ENCODE measurements at places on chromosomes 13 and 19. TPM values are rescaled to one million over a fixed set of nuclear protein-coding genes. Genes with fewer than 3 reads are reported as not detected.

- DNase-seq: no peak
Observed at GRCh38 chr13:113539822-113540221, 44.7 kb upstream of the TFDP1 start.

DNA sequence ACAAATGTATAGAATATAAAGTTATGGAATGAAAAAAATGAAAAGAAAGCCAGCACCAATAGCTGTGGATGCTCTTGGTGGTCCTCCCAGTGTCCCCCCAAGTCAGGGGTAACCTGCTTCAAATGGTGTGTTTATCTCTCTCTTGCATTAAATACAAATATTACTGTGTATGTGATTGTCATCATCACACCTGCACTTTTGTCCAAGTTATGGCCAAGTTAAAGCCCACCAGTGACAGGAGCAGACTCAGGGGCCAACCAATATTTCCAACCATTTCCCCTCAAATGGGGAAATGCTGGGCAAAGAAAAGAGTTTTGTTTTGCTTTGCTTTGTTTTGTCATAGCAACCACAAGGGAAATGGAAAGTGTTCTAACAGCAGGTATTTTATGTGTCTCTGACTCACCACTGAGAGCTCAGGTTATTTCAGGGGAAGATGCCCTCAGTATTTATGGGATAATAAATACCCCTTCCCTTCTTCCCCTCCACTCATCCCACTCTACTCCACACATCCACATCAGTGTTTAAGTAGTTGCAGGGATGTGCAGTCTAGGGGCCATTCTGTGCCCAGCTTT is 133.6 kb downstream of the COL4A1 start:
- DNase-seq: no peak

The KIR3DL1 gene
- polyA plus RNA-seq: not detected

The IGSF23 gene
- polyA plus RNA-seq: 1.3 TPM

The TEX29 gene
- 0.67 TPM for polyA plus RNA-seq

The CACNG8 gene
- polyA plus RNA-seq: 0.16 TPM

DNA sequence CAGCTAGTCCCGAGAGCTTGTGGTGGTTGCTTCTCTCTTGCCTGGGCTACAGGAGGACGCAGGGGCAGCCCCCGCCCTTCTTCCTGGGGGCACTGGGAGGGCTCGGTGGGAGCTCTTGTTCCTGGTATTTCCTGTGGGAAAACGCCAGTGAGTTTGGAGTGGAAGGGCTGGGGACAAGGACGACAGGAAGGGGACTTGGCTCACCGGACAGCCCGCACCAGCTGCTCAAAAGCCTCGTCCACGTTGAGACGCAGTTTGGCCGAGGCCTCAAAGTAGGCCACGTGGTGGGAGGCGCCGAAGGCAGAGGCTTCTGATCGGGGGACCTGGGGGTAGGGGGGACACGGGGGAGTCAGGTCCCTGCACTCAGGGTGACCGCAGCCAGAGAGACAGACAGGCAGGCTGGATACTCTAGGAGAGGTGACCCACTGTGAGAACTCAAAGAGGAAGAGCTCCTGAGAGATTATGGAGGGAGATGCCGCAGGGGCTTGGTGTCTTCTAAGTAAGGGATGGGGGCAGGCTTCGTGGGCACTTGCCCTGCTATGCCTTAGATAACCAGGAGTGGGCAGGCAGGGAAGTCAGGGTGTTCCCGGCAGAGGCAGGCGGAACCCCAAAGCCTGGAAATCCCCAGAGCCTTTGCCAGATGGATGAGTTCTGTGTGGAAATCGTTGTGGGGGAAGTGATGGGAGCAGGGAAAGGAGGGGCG is 4.3 kb downstream of the RRAS start:
- DNase-seq: no peak

- no peak for DNase-seq
Observed at GRCh38 chr13:39317291-39317690, 279.0 kb downstream of the NHLRC3 start.

DNA sequence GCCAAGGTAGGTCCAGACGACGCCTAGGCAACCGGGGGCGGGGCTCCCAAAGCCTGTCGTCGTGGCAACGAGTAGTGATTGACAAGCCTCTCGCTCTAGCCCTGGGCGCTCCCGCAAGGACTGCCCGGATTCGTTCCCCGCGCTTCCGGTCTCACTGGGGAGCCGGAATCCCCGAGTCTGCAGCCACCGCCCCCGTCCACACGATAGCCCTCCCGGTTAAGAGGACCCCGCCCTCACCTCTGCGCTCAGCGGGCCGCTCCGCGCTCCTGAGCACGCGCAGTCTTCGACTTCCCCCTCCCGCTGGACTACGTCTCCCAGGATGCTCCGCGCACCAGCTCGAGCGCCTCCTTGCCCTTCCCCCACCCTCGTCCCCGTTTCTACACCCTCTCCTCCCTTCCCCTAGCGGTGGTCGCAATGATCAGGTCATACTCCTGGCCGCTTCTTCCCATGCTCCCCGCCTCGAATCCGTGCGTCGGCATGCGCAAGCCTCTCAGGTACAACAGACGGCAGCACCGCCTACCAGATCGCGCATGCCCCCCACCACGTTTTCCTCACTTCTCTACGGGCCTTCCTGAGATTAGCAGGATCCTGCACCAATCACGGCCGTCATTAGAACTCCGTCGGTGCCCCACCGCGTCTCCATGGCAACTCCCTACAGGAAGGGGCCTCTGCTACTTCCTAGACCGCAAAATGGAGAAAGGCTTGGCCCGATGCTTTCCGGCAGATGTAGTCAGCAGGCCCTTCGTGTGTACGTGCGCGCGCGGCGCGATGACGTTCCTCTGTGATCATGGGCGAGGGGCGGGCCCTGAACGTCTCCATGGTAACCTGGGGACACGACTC is at the start of gene MZF1:
MZF1 (minus strand) TSS at position 518 of the 840 bp plus-strand sequence. CDS start 1,946 bp downstream, outside the sequence.
- peak; percentile 100 for DNase-seq

DNA sequence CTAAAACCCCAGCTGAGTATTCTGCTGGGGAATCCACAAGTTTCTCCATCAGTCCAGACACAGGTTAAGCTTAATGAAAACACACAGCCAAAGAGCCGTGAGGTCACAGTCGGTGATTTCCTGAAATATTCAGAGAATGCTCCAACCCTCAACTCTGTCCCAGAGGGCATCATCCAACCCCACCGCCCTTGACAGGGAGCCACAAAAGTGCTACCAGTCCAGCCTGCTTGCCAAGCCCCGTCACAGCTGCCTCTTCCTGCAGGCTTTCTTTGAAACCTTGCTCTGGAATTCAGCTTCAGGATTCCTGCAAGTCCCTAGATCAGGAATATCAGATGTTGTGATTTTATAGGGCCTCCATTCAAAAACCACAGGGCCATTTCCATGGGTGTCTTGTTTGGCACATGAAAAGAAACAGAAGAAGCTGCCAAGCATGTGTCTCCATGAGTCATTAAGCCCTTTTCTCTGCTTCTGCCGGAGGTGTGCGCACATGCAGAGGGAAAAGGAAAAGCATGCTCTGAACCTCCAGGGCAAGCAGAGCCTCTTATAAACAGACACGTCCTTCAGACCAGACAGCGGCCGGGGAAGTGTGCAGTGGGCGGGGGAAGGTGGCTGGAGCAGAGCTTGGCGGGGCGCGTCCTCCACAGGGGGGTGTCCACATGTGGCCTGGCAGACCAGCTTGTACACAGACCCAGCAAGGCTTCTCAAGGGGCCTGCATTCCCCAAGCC is 164.7 kb downstream of the KATNAL1 start:
- peak; percentile 26 for DNase-seq

DNA sequence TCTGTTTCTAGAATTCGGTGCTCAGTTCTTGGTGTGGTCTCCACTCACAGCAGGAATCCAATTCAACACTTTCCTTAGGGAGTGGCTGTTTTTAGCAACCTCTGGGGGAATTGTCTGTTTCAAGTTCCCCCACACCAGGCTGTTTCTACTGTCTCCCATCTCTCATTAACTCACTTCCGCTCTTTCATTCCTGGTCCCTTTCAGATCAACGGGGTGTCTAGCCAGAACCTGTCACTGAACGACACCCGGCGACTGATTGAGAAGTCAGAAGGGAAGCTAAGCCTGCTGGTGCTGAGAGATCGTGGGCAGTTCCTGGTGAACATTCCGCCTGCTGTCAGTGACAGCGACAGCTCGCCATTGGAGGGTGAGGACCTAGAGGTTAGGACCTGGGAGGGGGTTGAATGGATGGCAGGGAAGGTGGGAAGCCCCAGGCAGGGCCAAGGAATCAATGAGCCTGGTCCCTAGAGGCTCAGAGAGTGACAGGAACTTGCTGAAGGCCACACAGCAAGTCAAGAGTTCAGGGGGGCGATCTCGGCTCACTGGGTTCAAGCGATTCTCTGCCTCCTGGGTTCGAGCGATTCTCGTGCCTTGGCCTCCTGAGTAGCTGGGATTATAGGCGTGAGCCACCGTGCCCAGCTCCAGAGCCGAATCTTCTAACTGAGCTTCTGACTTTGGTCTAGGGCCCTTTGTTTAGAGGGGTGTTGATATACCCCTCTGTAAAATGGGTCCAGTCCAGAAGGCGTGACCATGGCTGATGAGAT is 25.5 kb downstream of the TJP3 start:
- DNase-seq: no peak

DNA sequence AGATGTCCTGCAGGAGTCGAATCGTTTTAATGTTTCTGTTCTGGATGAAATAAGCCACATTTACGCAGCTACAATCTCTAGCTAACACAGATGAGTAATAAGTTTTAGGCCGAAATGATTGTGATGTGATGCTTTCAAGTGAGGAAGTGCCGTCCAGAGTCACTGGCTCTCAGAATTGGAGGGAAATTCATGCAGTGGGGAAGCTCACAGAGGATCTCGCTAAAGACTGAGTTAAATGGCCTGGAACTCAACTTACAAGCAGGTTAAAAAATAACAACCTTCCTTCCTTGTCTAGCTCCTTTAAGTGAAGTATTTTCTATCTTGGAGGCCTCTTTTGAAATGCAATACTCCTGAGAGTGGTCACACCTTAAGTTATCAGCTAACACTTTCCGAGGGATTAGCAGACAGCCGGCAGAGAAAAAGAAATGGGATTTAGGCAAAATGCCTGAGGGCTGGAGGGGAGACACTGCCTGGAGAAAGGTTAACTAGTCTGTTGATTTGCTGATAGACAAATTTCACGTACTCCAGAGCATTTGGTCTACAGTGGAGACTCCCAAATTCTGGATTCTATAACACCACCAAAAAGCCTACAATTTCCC is 74.2 kb downstream of the IRS2 start:
- no peak for DNase-seq

GRCh38 chr19:11832253-11832912 is 16.1 kb upstream of the ZNF439 start:
- no peak for DNase-seq

DNA sequence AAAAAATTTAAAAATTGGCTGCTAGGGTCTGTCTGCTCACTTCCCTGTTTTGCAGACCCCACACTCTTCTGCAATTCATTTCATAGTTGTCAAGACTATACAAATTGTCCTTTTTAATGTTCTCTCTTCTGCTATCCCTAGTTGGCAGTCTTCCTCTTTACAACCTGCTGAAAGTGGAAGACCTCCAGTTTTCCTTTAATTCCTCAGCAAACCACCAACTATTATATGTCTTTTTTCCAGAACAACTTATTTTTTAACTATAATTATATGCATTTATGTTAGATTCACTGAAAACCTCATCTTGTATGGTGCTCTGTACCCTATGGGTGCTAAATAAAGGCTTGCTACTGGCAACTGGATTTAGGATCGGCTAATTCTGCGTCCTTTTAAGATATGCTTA is 1.1 kb upstream of the PHF11 start:
- no peak for DNase-seq

- no peak for DNase-seq
Observed at GRCh38 chr19:2653710-2654707, 48.5 kb downstream of the GNG7 start.

DNA sequence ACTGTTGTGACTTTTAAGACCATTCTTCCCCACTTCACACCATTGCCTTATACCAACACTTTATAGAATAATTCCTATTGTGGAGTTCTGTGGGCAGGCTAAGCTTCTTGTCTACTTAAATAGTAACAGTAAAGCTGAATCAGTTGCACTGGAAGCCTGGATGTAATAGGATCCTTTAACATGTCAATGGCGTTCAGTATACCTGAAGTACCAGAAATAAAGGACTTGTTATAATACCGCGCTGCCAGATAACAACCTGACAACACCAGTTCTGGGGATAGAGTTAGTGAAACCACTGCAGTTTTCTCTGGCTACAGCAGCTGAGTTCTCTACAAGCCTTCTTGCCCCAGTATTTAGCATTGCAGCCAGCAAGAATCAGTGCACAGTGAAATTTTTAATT is 52.0 kb upstream of the TNFRSF19 start:
- no peak for DNase-seq

DNA sequence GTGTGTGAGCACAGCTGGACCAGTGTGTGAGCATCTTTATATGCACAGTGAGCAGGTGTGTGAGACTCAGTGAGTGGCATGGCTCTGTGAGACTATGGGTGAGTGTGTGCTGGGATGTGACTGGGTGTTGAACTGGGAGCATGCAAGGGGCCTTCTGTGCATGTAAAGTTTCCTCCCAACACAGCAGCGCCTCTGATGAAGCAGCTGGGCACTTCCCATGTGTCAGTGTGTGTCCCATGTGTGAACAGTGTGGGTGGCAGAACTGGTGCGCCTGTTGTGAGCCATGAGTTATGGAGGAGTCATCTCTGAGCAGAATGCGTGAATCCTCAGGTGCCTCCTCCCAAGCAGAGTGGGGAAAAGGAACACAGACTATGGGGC is 24.1 kb downstream of the LGALS16 start:
- no peak for DNase-seq

- no peak for DNase-seq
Observed at GRCh38 chr13:77492982-77493381, 42.5 kb upstream of the SCEL start.

- DNase-seq: peak; percentile 11
Observed at GRCh38 chr13:32159137-32159869, 127.7 kb downstream of the FRY start.
